Testis (tissue), 5 donors: ENCODE measurements at places on chromosomes 4 and X. TPM values are rescaled to one million over a fixed set of nuclear protein-coding genes. Genes with fewer than 3 reads are reported as not detected.

Gene GNRHR
- total RNA-seq: 0.16 TPM

Gene NSG1
- total RNA-seq: 67.2 TPM

Gene SCML2
- 15.2 TPM for total RNA-seq

DNA sequence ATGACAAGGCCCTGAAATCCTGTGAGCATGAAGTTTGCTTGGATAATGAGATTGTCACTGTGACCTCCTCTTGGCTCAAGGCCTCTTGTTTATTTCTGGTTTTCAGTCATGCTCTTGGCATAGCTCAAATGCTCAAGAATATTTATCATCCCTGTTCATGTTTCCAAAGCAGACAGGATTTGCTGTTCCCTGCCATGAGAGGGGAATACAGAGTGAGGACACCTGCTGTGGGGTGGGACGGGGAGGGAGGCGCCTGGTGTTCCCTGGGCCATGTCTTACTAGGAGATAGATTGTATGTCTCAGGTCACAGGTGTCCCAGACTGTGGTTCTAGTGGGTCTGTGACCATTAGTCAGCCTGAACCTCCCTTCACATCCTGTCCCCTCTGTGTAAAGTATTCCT is 34.9 kb upstream of the SH3RF1 start:
- DNase-seq: no peak
- H3K4me3 ChIP-seq: no peak overlapping the region
- H3K27me3 ChIP-seq: no peaks in the 10 kb centered on the region
- no peaks in the 10 kb centered on the region for H3K4me1 ChIP-seq
- H3K27ac ChIP-seq: no peak overlapping the region

- H3K27me3 ChIP-seq: no peaks in the 10 kb centered on the region
- no peak overlapping the region for H3K27ac ChIP-seq
- H3K4me1 ChIP-seq: no peaks in the 10 kb centered on the region
- H3K4me3 ChIP-seq: no peak overlapping the region
- H3K36me3 ChIP-seq: no peaks in the 10 kb centered on the region
Observed at GRCh38 chrX:23008431-23009099, 8.8 kb downstream of the DDX53 start.

DNA sequence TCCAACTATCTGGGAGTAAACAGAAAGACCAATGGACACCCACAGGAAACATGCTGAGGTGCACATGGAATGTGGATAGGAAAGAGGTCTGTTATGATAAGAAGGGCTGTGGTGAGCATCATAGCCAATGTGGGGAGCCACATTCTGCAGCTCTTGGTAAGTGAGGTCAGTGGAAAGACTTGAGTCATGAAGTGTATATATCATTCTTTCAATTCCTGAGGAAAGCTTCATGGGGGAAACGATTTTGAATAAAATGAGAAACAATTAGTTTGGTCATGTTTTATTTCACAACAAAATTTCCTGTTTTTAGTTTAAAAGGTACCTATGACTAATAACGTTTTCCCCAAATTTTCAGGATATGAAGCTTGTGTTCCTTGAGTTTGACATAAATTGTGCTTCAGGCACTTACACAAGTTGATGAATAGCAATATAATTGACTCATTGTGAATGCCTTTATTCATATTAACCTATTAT is 41.4 kb upstream of the RASSF6 start:
- no peak overlapping the region for H3K27ac ChIP-seq
- DNase-seq: no peak
- H3K4me1 ChIP-seq: no peaks in the 10 kb centered on the region
- no peaks in the 10 kb centered on the region for H3K27me3 ChIP-seq
- H3K4me3 ChIP-seq: no peak overlapping the region

DNA sequence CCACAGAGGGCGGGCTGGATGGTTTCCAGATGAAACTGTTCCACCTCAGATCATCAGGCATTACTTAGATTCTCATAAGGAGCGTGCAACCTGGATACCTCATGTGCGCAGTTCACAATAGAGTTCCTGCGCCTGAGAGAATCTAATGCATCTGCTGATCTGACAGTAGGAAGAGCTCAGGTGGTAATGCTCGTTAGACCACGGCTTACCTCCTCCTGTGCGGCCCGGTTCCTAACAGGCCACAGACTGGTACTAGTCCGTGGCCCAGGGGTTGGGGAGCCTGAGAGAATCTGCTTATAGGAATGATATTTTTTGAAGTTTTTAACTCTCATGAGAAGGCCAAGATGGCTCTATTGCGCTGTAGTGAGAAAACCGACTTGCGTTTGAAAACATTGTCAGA is 5.4 kb downstream of the NCAPG start:
- no peaks in the 10 kb centered on the region for H3K36me3 ChIP-seq
- no peaks in the 10 kb centered on the region for H3K27me3 ChIP-seq
- H3K27ac ChIP-seq: no peak overlapping the region
- H3K4me1 ChIP-seq: peaks cover 4% of the 10 kb centered on the region
- DNase-seq: no peak

GRCh38 chr4:15444879-15445547 is 17.2 kb downstream of the C1QTNF7 start:
- H3K27ac ChIP-seq: no peak overlapping the region
- H3K4me1 ChIP-seq: no peaks in the 10 kb centered on the region

- no peaks in the 10 kb centered on the region for H3K4me1 ChIP-seq
- H3K4me3 ChIP-seq: no peak overlapping the region
- H3K27ac ChIP-seq: no peak overlapping the region
- H3K36me3 ChIP-seq: no peaks in the 10 kb centered on the region
- no peaks in the 10 kb centered on the region for H3K27me3 ChIP-seq
Observed at GRCh38 chr4:3686753-3687152, 79.4 kb upstream of the ADRA2C start.
